ENCODE measurements at places on chromosomes 4 and X.

DNA sequence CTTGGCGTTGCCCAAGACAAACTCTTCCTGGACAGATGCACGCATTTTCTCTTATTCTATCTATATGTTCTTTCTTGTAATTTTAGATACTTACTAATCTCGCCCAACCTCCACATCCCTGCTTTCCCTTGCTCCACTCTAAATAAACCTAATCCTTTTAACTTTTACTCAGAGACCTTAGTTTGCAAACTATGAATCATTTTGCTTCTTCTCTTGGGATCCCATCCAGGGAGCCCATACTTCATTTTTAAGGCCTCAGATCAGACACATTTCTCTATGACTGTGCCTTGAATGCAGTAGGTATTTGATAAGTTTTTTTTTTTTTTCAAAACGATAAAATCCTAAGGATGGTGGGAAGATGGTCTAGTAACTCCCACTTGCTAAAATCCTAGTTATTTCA, 353.8 kb upstream of the HAND2 start:
- DNase-seq = no peak

DNA sequence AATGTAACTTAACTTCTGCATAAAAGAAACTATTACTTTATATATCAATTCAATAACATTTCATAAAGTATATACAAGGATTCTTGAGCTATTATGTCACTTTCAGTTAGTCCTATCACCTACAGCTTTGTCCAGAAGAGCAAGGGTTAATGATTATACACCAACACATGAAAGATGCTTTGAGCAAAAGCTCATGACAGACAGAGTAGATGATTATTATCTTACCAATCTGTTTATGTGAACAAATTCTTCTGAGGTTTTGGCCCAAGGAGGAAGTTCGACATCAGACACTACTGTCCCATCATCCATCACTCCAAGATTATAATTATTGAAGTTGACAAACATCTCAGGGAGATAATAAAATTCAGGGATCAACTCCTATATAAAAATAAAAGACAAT, 166.7 kb upstream of the MAB21L2 start:
- no peak for DNase-seq

DNA sequence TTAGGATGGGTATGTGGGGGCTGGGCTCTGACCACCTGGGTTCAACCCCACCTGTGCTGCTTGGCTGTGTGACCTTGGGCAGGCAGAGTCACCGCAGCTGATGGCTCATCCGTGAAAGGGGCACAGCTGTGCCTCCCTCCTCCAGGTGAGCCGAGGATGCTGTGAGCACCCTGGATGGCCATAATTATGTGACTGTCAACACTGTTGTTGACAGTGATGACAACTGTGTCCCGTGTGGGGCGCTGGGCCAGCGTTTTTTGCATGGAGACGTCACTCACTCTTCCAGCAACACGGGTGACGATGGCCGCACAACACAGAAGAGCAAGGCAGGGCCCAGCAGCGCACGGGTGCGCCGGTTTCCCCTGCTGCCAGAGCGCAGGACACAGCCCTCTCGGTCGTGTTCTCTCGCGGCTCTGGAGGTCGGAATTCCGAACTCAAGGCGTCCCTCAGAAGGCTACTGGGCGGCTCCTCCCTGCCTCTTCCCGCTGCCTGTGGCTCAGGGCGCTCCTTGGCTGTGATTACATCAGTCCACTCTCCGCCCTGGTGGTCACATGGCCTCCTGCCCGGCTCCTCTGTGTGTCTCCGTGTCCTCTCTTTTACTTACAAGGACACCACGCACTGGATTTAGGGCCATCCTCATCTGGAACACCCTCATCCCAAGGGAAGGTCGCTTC, 1.3 kb downstream of the SH3TC1 start:
- DNase-seq = no peak

- no peak for DNase-seq
These were observed 149.0 kb upstream of the SPOCK3 start for GRCh38 chr4:167383291-167383690.

- no peak for DNase-seq
These were observed 118.3 kb downstream of the MGST2 start for GRCh38 chr4:139783741-139784484.

GRCh38 chrX:134435894-134436293, 24.1 kb upstream of the HPRT1 start:
- DNase-seq = no peak

DNA sequence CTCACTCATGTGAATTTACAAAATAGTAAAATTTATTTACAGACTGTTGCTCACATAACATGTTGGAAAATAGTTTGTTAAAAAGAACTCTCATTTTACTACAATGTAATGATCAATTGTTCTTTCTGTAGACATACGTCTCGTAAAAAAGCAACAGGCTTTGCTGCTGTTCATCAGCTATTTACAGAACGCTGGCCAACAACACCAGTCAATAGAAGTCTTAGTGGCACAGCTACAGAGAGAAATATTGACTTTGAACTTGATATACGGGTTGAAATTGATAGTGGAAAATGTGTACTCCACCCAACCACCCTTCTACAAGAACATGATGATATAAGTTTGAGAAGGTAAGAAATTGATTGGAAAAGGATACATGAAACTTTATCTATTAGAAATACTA, 47.6 kb upstream of the ADAD1 start:
- DNase-seq = no peak

DNA sequence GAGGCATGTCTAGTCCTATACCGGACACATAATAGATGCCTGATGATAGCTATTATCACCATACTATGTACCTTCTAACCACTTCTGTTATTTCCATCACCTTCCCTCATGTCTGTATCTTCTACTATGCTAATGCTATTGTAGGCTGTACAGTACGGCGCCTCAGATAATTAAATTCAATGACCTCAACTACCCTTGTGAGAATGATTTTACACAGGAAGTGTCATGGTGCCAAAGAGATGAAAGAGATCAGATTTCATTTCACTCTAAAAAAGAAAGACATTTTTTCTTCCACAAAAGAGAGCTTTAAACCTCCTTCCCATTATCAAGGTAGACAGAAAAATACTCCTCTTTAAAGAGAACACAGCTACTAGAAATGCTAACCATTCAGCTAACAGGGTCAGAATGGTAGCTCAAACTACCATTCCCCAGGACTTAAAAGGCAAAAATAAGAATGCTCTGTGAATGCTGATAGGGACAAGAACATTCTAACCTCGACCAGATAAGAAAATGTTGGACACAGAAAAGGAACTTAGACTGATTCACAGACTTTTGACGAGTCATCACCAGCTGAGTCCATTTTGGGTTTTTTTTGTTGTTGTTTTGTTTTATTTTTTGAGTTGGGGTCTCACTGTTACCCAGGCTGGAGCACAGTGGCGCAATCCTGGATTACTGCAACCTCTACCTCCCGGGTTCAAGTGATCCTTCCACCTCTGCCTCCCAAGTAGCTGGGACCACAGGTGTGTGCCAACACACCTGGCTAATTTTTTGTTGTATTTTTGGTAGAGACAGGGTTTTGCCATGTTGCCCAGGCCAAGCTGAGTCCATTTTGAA, 99.2 kb upstream of the RAPGEF2 start:
- no peak for DNase-seq

- no peak for DNase-seq
These were observed 105.9 kb downstream of the IL1RAPL1 start for GRCh38 chrX:28693101-28693500.

GRCh38 chr4:71074452-71075299, 81.2 kb downstream of the DCK start:
- no peak for DNase-seq

DNA sequence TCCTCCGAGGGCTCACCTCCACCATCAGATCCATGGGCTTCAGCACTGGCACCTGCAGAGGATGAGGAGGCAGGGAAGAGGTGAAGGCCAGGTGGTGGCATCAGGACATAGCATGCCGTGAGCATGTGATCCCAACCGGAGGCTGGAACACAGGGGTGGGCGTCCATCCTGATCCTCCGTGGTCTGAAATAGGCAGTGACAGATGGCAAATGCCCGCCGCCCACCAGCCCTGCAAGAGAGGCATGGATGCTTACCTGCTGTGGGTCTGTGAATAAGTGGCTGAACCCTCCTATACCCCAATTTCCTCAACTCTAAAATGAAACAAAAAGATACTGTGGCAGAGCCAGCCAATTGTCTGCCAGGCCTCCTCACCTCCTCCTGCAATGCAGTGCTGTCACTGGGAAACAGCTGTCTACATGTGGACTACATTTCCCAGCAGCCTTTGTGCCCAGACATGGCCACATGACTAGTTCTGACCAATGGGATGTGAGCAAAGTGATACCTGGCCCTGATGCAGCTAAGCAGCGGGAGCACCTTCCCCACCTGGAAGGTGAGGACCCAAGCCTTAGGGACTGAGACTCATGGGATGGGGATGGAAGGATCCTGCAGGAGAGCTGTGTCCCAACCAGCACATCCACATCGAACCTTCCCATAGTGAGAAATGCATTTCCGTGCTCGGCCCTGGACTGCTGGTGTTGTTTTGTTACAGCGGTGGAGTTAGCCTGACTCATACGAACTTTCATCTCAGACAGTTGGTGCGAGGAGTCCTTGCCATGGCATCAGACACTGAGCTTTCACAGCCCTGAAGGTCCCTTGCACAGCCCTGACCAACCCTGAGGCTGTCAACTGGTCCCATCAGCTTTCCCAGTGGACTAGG, 99.5 kb downstream of the PPP2R2C start:
- no peak for DNase-seq
